ENCODE measurements at places on chromosomes 1 and 21.

GRCh38 chr21:41232013-41232412 is 64.1 kb downstream of the BACE2 start:
- no peak for DNase-seq

DNA sequence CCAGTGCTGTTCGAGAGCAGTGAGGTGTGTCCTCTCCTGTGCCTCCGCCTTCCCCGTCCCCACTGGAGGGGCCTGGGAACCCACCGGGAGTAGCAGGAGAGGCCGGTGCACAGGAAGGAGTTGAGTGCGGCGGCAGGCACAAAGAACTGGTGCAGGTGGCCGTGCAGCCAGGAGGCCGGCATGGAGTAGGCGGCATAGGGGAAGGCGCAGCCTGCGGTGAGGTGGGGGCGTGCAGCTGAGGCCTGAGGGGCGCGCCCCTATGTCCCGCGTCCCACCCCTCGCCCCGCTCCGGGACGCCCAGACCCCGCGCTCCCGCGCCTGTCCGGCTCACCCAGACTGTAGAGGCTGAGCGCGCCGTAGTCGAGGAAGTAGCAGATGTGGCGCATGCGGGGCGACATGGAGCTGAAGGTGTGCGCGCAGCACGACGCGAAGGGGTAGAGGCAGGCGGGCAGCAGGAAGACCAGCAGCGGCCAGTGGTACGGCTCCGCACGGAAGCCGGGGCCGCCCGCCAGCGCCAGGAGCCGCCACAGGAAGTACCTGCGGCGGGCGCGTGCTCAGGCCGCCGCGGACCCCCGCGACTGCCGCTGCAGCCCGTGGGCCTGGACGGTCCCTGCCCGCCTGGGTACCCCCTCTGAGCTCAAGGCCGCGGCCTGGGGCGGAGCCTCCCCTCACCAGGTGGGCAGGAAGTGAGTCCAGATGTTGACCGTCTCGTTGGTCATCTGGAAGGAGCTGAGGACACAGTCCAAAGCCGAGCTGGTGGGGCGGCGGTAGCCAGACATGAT is 2.2 kb downstream of the PAQR6 start:
- DNase-seq, result peak; percentile 63

DNA sequence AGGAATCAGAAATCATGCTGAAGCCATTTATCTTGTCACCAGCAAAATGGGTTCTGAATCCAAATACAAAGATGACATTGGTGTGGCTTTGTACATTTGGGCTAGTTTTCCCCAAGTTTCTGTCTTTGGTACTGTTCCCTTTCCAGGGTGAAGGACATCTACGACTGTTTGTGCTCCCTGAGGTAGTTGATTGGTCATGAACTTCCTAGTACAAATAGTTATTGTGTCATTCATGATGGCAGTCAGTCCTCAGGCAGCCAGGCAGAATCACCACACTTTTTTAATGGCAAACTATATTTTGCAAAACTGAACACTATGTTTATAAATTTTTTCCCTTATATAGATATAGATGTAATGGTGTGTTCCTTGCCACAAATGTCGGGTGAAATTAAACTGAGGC is 46.0 kb downstream of the CEP350 start:
- no peak for DNase-seq

DNA sequence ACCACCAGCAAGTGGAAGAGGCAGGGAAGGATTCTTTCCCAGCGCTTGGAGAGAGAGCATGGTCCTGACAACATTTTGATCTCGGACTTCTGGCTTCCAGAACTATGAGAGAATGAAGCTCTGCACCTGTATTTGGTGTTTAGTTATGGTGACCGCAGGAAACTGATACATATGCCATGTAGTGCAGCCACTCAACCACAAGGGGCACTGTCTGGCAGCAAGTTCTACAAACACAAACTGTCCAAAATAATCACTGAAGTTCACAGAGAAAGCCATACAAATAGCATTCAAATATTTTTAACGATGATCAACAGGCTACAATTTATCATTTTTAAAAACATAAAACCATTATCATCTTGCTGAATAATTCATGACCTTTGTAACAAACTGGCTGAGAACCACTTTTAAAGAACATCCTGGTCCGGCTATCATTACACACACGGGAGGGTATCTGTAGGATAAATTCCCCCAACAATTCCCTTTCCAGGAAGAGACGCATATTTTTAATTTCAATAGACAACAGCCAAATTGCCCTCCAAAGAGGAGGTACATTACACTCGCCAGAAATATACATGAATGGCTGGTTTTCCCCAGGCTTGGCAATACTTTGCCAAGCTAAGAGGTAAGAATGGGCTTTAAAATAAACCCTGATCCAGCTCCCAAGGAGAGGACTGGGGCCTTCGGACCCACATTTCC is 9.2 kb upstream of the CBR3 start:
- DNase-seq, result peak; percentile 66

GRCh38 chr1:155946633-155947219 is 5.3 kb downstream of the RXFP4 start:
- no peak for DNase-seq

DNA sequence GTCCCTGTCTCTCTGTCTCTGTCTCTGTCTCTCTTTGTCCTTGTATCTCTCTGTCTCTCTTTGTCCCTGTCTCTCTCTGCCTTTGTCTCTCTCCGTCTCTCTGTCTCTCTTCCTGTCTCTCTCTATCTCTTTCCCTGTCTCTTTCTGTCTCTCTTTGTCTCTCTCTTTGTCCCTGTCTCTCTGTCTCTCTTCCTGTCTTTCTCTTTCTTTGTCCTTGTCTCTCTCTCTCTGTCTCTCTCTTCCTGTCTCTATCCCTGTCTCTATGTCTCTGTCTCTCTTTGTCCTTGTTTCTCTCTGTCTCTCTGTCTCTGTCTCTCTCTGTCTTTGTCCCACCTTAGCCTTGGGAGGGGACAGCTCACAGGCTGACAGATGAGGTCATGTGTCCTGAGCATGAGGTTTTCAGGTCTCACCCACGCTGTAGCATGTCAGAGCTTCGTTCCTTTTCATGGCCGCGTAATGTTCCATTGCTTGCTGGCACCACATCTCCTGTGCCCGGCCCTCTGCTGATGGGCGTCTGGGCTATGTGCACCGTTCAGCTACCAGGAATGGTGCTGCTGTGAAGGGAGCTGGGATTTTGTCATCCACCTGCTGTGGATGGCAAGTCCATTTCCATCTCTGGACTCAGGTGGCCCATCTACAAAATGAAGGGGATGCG is 27.6 kb downstream of the TP73 start:
- DNase-seq, result no peak

DNA sequence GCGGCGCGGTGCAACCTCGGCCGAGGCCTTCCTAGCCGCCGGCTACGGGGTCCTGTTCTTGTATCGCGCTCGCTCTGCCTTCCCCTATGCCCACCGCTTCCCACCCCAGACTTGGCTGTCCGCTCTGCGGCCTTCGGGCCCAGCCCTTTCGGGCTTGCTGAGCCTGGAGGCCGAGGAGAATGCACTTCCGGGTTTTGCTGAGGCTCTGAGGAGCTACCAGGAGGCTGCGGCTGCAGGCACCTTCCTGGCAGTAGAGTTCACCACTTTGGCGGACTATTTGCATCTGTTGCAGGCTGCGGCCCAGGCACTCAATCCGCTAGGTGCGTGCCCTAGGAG is 379 bp downstream of the PPCS start:
- peak; percentile 72 for DNase-seq

DNA sequence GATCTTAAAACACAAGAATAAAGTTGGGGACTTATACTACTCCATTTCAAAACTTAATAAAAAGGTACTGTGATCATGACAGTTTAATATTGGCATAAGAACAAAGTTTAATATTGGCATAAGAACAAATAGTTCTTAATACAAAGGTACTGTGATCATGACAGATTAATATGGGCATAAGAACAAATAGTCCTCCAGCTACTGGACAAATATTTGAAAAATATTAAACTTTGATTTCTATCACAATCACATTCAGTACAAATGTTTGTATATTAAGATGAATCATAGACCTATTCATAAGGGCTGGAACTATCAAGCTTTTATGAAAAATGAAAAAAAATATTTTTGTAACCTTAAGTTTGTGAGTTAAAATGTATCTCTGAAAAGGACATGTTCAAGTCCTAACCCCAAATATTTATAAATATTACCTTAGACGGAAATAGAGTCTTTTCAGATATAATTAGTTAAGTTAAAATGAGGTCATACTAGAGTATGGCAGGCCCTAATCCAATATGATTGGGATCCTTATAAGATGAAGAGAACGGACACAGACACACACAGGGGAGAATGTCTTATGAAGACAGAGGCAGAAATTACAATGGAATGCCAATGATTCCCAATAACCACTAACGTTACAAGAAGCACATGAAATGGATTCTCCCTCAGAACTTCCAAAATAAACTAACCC is 79.1 kb upstream of the RGS1 start:
- peak; percentile 14 for DNase-seq

DNA sequence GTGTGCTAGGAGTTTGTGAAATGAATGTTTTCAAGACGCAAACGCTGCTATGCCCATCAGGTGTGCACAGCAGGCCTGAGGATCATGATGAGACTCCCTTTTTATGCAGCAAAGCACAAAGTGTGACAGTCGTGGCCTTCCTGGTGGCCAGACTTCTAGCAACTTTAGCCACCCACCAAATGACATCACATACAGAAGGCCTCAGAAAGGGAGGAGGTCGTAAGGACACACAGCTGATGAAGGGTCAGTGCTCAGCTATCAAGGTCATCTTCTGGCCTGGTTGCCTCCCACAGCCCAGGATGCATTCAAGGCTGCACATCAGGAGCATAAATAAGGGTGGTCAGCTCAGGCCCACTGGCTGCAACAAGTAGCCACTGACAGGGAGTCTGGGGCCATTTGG is 36.6 kb downstream of the BMP8A start:
- no peak for DNase-seq

DNA sequence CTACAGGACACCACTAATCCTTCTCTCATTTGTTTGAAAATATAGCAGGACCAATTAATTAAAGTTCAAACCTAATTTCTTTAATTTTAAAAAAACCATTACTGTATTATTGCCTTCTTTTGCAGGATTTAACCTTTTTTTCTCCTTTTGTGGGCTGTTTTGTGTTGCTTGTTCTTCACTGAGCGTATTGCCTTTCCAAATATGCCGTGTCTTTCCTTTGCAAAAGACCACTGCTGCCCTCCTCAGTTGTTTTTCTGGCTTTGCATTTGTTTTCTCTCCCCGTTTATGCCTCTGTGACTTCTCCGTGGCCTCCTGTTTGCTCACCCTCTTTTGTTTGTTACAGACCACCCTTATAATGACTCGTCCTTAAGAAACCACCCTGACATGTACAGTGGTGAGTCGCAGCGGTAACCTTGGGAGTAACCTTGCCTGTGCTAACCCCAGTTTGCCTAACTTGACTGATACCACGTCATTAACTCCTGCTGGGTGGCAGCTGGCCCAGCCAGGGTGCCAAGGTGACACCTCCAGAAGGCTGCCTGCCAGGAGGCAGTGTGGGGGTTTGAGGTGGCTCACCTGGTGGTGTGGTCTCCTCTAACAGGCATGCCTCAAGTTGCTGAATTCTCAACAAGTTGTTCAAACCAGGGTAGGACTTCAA is 81.1 kb upstream of the CNTN2 start:
- DNase-seq, result no peak

DNA sequence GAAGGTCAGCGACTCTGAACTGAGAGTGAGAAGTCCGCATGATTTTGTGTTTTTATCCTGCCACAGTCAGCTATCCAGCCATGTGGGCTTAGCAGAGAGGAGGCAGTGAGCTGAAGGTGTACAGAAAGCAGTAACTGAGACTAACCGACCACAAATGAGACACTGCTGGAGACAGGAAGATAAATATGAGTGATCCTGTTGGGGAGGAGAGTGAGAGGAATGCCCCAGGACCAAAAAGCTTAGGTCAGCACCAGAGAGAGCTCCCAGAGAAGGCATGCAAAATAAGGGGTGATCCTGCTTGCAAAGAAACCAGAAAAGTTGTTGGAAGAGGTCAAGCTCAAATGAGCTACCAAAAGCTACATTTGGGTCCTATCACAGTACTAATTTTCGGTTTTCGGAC is 63.7 kb downstream of the HLCS start:
- no peak for DNase-seq

DNA sequence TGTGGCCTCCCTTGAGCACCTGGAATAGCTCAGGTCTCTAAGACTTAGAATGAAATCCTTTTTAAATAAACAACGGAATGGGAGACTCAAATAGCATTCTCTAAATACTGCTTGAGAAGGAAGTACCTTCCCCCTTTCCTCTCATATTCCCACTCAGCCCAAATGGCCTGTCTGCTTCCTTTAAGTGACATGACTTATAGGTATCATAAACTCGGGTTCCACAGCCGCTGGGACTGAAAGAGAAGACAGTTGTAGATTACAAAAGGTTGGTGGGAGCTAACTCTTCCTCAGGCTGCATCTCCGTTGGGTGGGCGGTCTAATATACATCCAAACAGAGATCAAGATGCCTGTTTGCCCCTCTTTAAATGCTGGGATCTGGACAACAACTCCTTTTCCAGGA is 1.2 kb upstream of the HMCN1 start:
- DNase-seq, result no peak

GRCh38 chr1:178543290-178543607 is 30.3 kb downstream of the TEX35 start:
- peak; percentile 87 for DNase-seq

DNA sequence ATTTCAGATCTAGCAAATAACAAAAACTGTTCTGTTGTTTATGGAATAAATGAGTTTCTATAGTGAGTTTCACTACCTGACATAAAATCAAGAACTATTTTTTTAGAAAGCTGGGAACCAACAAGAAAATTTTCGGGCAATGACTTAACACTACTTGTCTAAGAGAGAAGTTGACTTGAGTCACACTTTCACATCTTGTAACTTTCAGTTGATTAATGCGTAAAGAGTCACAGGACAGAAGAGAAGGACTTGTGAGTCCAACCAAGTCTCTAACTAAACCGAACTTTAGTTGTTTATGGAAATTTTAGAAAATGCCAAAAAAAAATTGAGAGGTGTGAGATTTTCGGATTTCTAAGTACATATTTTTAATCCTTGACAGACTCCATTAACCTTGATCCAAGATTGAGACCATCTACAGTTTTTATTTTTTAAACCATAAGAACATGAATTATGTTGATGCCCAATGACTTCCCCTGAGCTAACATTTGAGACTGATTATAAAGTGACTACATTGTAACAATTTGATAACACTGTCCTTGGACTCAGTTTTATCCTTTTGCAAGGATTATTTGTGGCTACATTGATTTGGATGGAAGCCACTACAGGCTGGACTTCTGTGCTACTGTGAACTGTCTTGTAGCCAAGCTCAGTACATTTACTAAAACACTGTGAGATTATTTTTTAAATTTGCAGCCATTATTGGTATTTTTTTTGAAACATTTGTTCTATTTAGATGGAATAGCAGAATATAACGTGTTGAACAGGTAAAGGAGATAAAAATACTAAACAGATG is 284.0 kb downstream of the PTPRC start:
- no peak for DNase-seq

DNA sequence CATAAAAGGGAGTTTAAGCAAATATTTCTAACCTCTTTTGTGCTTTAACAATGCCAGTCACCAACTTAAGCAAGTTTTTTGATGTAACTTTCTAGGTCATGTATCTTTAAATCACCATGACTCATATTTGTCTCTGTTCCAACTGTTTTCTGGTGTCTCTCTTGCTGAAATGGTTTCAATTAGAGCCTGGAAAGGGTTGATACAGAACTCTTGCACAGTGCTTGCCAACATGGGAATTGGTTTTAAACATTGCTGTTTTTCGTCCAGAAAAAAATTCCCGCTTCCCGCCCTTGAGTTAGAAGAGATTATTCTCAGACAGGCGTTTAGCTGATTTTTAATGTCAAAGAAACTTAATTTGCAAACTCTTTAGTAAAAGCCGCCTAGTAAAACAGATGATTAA is 46.4 kb upstream of the SLC22A15 start:
- DNase-seq, result no peak
